ENCODE measurements at places on chromosomes 16 and 17.

GRCh38 chr17:43856141-43856540 is 9.2 kb downstream of the CD300LG start:
- no peak for DNase-seq

- no peak for DNase-seq
Measured at GRCh38 chr16:87150681-87151280, 166.4 kb downstream of the C16orf95 start.

DNA sequence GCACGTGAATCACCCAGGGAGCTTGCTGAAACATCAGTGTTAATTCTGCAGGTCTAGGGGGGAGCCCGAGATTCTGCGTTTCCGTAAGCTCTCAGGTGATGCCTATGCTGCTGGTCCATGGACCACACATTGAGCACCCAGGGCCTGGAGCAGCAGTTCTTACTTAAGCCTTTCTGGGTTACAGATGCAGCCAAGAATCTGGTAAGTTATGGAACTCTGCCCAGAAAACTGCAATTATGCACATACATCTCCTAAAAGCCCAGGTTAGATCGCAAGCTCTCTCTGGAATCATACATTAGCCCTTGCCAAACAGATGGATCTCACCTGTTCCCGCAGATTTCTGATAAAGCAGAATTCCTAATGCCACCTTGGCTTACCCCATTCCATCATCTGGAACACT is 265.9 kb upstream of the SALL1 start:
- DNase-seq = no peak

DNA sequence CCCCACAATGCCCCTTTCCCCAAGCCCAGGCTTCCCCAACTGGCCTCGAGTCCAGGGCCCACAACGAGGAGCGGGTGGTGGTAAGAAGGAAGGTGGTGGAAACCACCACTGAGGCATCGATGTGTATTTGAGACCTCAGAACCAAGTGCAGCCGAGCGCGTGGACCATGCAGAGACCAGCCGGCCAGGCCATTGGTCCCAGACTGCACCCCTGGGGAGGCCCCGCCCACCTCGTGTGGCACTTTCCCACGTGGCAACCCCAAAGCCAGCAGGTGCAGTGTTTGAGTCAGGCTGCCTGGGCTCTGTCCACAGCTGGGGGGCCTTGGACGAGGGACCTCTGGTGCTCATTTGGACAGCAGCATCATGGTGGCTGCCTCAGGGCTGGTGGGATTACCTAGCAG is 28.1 kb upstream of the BAHCC1 start:
- DNase-seq = no peak

GRCh38 chr17:50920891-50921586 is 54.9 kb upstream of the TOB1 start:
- DNase-seq = no peak

DNA sequence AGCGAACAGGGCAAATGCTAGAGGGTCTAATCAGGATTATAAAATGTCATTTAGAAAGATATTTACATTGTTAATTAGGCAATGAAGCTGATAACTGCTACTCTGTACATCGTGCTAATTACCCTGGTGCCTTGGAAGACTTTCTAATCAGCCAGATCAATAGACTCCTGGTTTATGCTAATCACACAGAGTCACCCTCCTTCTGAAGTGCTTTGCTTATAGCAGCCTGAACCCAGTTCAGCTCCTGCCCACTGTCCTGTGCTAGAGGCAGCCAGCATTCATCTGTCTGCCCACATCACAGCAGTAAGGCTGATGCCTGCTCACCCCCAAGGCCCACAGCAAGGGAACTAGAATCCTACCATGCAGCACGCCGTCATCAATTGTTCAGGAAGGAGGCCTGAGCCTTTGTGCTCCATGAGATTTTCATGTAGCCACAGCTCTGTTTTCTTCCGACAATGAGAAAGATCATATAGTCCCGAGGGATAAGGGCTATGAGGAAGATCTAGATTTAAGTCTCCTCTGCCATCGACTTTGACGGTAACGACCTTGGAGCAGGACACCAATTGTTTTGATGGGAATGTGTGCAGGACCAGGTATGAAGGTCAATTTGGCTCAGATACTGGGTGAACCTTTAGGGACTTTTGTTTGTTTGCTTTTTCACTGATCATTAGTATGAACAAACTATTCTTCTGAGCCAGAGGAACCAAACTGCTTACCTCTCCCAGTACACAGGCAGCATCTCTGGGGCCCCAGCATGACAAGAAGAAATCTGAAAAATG is 12.5 kb upstream of the LYRM9 start:
- no peak for DNase-seq

DNA sequence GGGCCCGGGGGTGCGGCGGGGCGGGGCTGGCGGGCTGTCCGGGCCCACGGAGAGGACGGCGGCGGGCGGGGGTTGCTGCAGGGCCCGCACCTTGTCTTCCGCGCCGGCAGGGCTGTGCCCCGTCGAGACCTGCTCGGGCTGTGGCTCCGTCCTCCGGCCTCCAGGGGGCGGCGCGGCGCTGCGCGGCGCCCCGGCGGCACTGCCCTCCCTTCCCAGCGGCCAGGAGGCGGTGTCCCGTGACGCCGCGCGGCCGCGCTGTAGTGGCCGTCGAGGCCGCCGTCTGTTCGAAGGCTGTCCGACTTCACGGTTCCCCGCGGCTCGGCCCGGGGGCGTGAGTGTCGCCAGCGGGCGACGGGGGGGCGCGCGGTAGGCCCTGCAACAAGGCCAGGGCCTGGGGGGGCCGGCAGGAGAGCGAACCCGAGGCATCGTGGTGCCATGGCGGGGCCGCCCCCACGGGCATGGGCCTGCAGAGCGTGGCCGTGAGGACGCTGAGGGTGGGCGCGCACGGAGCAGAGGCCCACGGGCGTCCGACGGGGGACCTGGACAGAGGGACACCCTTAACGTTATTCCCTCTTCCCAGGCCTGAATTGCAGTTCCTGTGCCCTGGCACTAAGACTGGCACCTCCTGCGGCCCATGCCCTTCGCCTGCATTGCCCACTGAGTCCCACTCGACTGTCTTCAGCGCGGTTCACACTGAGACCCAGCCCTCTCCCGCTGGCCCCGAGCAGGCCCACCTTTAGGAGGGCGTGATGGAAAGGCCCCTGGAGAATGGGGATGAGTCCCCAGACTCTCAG is at the start of gene PLEKHG4:
PLEKHG4 (plus strand) TSS at position 237 of the 794 bp plus-strand sequence; CDS start at position 750, 513 bp downstream.
- peak; percentile 89 for DNase-seq

GRCh38 chr17:59743842-59744241 is 36.4 kb downstream of the VMP1 start:
- DNase-seq = no peak

- DNase-seq = no peak
Measured at GRCh38 chr16:2720064-2720457, at the start of gene PRSS27. Gene PRSS27, minus strand, starts transcription at chr16:2720224. Its CDS starts 64 bp downstream, at chr16:2720160.

GRCh38 chr17:66906321-66907278 is 57.9 kb upstream of the CACNG4 start:
- DNase-seq = peak; percentile 83

- no peak for DNase-seq
Measured at GRCh38 chr16:13911871-13912270, 8.1 kb upstream of the ERCC4 start.

GRCh38 chr17:82400206-82400605 is 17.9 kb upstream of the HEXD start:
- DNase-seq = no peak

DNA sequence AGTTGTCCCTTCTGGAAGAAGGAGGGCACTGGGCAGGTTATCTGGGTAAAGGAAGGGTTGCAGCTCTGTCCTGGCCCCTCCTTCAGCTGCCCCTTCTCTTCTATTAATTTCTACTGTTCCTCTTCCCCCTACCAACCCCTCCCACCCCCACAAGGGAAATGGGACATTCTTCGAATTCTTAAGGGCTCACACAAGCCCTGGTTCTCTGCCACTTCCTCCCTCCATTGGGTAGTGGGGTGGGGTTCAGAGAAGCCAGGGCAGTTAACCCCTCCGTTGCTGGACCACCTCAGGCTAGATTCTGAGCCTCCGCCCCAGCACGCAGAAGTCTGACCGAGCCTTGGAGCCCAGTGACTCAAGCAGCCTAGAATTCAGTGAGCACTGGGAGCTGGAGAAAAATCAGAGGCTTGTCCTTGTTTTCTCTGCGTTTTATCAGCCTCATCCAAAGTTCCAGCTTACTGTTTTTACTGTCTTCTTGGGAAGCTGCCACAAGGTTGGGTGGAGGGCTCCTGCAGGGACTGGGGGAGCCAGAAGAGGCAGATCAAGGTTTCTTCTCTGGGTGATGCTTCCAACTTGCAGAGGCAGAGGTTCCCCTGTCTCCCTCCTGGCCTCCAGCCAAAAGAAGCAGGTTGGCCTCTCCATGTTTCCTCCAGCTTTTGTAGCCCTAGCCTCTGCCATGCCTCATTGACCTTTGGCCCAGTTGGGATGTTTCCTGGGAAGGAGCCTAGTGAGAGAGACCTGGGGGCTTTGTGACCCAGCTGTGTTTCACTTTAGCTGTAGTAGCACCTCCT is 10.2 kb downstream of the LASP1 start:
- no peak for DNase-seq

DNA sequence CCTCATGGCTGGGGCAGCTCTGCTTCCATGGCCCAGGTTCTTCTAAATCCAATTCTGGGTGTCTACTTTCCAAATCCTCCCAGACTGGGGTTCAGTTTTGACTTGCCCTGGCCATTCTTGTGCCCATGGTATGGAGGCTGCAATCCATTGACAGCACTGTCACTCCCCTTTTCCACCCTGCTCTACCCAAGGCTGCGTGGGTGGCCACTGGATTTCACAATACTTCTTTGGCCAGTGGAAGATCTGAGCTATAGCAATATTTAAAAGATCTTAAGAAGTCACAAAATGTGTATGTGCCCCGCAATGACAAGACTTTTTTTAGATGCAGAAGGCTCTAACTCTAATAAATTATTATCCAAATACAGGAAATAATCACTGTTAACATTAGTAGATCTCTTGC is 329.4 kb upstream of the CCL2 start:
- no peak for DNase-seq

- DNase-seq = no peak
Measured at GRCh38 chr16:8850279-8850885, 18.4 kb downstream of the CARHSP1 start.

DNA sequence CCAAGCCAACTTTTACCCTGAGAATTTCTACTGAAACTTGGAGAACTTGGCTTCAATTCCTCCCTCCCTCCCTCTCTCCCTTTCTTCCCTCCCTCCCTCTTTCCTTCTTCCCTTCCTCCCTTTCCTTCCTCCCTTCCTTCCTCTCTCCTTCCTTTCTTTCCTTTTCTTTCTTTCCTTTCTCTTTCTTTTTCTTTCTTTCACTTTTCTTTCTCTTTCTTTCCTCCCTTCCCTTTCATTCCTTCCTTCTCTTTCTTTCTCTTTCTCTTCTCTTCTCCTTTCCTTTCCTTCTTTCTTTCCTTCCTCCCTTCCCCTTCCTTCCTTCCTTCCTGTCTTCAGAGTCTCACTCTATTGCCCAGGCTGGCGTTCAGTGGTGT is 268.1 kb upstream of the SDK2 start:
- no peak for DNase-seq

- DNase-seq = no peak
Measured at GRCh38 chr16:27222249-27223225, 19.2 kb downstream of the KDM8 start.

- no peak for DNase-seq
Measured at GRCh38 chr16:23119570-23119969, 29.7 kb downstream of the USP31 start.

DNA sequence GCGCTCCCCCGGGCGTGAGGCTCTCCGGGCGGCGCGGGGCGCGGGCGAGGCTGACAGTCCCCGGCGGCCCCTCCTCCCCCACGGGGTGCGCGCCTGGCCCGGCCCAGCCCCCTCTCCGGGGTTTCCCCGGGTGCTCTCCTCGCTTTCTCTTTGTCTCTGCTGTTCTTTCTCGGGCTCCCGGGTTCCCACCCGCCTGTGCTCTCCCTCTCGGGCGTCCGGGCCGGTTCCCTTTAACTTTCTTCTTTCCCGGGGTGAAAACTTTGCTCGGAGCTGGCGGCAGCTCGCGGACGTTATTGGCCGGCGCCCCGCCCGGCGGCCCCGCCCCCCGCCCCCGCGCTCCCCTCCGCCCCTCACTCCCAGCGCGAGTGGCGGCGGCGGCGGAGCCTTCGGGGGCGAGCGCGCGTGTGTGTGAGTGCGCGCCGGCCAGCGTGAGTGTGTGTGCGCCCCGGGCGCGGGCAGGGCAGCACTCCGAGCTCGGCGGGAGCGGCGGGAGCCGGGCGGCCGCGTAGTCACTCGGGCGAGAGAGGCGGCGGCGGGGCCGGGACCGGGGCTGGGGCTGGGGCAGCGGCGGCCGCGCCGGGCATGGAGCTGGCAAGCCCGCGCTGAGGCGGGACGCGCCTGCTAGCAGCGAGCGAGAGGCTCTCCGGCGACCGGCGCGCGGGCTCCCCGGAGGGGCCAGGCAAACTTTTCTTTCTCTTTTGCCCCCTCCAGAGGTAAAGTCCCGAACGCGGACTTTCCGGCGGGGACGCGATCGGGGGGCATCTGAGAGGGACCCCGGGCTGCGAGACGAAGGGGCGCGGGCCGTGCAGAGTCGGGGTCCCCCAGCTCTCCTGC is at the start of gene NTN1:
NTN1 (plus strand) TSS at position 353 of the 834 bp plus-strand sequence. CDS start 864 bp downstream, outside the sequence.
- peak; percentile 59 for DNase-seq

- no peak for DNase-seq
Measured at GRCh38 chr17:50356418-50356817, 10.5 kb downstream of the XYLT2 start.

GRCh38 chr17:46917516-46917915 is 5.4 kb upstream of the GOSR2 start:
- no peak for DNase-seq

GRCh38 chr17:4518901-4519300 is 20.2 kb downstream of the SPNS2 start:
- DNase-seq = no peak

GRCh38 chr17:44203731-44204440 is 4.2 kb upstream of the ATXN7L3 start:
- peak; percentile 76 for DNase-seq

DNA sequence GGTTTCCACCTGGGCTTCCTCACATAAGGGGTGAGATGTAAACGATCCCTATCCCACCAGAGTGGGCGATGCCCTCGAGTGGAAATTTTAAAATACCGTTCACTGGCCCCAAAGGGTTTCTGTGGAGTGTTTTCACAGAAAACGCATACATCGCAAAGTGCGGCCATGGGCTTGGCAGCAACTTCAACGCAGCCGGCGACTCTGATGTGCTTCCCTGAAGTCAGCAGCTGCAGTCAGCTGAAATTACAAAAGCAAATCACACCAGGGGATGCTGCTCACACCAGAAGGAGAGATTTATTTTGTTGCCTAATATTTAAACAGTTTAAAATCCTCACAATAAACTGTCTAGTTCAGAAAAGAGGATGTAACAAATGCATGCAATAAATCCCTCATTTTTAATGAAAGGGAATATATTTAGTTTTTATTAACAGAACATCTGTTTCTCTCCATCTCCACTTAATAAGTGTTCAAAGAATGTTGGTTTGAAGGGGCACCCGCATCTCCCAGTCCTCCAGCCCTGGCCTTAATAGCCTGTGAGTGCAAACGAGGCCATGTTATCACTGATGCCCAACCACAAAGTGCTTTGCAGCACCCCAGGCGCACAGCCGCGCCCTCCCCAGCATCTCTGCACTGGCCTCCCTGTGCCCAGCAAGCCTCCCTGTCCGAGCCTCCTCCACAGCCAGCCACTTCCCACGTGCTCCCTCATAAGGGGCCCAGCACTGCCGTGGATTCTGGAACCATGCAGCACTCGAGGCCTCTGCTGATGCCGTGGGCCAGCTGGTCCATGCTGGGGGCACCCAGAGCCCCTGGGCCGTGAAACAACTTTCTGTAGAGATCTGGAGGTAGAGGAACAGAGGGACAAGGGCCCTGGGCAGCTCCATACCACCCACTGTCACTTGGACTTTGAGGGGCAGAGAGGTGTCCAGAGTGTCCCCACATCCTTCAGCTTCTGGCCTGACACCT is 17.3 kb upstream of the XYLT2 start:
- DNase-seq = no peak
